ENCODE measurements at places on chromosomes 3 and 15.

DNA sequence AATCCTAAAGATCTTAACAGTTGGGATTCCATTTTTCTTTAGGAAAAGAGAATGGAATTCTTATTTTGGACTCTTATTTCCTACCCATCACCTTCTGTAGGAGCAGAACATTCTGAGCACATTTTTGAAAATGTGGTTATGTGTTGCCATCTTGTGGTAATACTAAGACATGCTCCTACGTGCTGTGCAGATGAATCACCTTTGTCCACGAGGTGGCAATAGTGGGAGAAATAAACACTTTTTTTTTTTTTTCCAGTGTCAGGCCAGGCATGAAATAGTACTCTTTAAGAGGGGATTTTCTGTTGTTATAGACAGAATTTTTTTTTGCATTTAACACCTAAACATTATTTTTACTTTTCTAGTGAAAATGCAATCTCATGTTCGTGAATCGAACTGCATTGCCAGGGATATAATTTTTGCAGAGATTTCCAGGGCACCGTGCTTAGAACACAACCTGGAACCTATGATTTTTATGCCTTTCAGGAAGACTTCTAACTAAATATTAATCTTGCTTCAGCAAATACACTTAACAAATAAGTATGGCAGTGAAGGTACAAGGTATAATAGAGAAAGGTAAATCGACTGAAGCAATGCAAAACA is 196.6 kb downstream of the GAP43 start:
- DNase-seq: peak; percentile 95

- DNase-seq: peak; percentile 90
These were observed 6.6 kb upstream of the CHSY1 start for GRCh38 chr15:101258238-101259144.

DNA sequence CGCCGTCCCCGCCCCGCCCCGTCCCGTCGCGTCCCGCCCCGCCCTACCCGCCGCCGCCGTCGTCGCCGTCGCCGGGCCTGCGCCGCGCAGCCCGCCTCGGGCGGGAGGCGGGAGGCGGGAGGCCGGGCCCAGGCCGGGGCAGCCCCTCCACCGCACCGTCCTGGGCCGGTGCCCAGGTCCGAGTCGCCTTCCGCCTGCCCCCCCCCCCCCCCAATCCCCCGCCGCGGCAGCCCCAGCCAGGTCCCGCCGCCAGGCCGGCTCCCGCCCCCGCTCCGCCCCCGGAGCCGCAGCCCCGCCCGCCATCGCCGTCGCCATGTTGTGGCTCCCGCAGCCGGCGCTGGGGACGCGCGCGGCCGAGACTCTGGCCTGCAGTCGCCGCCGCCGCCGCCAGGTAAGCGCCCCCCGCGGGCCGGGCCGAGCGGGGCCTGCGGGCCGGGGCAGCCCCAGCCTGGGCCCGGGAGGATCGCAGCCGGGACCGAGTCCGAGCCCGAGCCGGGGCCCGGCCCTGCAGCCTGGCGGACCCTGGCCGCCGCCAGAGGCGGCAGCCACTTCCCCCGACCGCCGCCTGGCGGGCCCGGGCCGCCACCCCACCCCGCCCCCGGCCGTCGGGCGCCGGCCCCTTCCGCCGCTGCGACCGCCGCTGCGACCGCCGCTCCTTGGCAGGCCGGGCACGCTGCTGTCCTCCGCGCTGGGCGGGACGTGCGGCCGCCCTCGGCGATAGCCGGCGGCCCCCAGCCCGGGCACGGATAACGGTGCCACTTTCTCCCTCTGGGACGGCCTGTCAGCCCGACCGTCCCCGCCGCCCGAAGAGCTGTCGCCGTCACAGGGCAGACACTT is at the start of gene ZNF592:
Gene ZNF592 (plus strand): TSS at position 319 of the 837 bp plus-strand sequence. CDS start 34,084 bp downstream, outside the sequence.
- peak; percentile 76 for DNase-seq

DNA sequence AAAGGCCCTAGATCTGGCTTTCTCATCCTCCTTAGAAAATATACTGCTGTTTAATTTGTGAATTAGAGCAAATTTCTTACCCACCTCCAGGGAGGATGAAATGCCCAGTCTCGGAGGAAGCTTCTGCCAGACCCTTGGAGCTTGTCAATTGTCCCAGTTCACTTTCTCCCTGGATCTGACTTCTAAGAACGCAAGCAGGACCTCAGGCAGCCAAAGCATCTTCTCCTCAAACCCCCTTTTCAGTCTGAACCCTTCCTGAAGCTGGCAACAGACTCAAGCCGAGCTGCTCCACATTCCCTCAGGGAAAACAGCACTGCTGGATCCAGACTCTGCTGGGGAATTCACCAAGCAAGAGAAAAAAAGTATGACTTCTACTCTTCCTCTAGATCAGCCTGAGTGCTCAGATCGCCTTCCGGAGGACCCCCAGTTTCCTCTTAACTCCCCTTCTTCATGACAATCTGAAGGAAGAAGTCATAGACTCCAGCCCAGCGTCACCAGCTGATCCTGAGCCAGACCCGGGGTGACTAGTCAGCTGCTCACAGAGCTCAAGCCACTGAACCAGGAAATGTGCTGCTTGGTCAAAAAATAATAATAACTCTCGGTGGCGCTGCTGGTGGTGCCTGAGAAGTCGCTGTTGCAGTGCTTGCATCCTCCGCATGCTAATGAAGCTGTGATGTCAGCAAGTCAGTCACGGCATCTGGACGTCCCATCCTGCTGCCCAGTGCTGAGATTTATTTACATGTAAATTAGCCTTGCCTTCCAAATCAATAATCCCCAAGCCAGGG is at the start of gene PRICKLE2:
Gene PRICKLE2 (minus strand): TSS at position 641 of the 785 bp plus-strand sequence. CDS start 26,539 bp downstream, outside the sequence.
- peak; percentile 94 for DNase-seq

- no peak for DNase-seq
These were observed 38.1 kb upstream of the CD200R1L start for GRCh38 chr3:112884678-112885290.

- DNase-seq: peak; percentile 88
These were observed 704 bp downstream of the DLG1 start for GRCh38 chr3:197297476-197298340.

- DNase-seq: peak; percentile 45
These were observed 2.7 kb upstream of the NR2E3 start for GRCh38 chr15:71807691-71808091.

Data from choroid plexus epithelial cell (primary cell).